Hematopoietic multipotent progenitor cell treated with erythropoietin and hydrocortisone succinate and interleukin-3 and kit ligand, for 17 days (in vitro differentiated cells): ENCODE measurements at places on chromosomes 1 and 21.

DNA sequence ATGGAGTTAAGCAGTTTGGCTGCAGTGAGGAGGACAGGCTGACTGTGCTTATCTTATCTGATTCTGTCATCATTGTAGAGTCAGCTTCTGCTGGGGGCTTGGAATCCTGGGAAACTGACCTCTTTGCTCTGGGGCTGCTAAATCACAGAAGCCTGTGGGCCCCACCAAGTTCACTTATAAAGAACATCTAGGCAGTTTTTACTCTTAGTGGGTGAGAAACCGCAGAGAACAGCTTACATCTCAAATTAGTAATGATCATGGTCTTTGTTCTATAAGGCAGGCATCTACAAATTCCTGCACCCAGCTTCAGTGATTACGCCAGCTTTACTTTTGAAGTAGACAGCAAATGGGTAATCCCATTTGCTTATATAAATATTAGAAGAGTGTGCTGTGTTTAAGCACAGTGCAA lies 75.7 kb downstream of the ZC3H11B start:
- no peak for DNase-seq

DNA sequence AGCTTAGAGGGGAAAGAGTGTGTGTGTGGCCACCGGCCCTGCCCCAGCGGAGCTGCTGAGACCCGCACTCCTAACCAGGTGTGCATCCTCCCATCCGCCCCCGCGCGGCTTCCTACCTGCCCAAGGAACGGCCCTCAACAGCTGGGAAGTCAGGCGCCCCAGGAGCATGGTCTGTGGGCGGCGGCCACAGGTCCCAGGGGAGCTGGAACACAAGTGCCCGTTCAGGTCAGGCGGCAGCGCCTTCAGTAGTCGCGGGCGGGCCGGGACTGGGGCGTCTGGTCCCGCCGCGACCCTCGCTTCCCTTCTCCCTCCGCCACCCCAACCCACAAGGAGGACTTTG lies 448 bp downstream of the AURKAIP1 start:
- no peak for DNase-seq

DNA sequence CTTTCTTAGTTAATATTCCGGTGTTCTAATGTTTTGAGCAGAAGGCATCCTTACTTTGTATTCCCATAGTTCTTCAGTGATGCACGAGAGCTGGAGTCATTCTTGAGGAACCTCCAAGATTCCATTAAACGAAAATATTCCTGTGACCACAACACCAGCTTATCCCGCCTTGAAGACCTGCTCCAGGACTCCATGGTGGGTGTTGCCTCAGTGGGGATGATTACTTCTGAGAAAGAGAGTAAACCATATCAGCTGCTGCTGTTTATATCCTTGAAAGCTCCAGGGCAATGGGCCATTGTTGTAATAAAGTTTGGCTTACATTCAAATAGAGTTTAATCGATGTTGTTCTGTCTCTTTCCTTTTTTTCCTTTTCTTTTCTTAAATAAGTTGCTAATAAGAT lies 93.1 kb downstream of the MACF1 start:
- no peak for DNase-seq

GRCh38 chr1:6278263-6278662 lies 17.4 kb upstream of the GPR153 start:
- DNase-seq: no peak

DNA sequence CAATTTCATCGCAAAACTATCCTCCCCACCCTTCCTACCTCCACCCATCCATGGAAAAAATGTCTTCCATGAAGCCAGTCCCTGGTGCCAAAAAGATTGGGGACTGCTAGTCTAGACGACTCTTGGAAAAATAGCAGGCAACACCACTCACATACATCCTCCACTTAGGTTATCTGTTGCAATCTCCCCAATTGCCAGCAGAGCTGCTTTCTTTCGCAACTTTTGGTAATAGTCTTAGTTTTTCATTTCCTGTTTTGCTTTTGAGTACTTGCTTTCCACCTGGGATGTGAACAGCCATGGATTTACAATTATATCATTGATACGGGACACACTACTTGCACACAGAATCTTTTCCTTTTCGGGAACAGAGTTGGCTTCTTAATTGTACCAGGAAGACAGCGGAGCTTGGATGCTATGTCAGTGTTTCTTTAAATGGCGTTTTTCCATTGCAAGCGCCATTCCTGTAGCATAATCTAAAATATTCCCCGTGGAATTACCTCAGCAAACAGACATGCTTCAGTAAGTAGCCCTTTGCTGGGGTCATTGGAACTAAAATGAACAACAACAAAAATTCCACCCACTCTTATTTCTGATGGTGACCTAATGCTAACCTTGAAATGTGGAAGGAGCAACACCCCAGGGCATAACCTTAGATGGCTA lies 183.3 kb upstream of the ADGRL2 start:
- no peak for DNase-seq
